Fibroblast of skin of left quadriceps (primary cell): ENCODE measurements at places on chromosomes 3 and 15.

DNA sequence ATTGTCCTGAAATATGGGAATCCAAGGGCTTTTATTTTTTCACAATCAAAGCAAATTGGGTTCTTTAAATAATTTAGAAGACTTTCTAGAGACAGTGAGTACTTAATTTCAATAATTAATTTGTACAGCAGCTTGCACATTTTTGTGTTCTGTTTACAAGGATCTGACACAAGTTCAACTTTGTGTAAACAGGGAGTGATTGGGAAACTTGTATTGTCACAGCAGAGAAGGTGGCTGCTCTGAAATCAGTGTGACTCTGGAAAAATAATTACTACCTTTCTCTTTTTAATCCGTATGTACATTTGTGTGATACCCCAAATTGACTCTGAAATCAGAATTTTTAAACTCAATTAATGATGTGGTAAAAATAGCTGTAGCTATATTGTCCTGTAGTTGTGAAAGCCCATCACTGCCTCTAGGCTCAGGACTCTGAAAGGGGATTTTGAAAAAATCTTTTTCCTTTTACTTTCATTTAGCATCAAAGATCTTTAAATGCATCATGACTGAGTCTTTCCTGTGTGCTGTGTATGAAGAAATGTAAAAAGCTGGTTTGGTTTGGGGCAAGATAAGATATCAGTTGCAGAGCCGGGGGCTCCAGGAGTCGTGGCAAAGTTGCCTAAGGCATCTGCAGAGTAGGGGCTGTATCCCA is 45.1 kb downstream of the MFSD1 start:
- no peak for DNase-seq

DNA sequence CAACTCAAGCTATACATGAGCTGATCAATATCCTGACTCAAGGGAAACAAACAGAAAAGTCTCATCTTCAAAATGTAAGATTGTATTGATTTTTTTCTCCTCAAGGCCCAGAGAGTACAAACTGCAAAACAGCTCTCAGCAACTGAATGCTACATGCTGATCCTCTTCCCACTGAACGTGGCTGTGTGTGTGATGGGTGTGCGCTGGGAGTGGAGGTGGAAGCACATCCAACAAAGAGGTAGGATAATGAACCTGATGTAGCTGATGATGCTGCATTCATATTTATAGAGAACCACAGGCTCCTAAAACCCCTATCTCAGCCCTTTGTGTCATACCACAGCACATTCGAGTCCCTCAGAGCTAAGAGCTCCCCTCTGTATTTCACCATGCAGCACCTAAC is 56.8 kb downstream of the GABRB3 start:
- no peak for DNase-seq

DNA sequence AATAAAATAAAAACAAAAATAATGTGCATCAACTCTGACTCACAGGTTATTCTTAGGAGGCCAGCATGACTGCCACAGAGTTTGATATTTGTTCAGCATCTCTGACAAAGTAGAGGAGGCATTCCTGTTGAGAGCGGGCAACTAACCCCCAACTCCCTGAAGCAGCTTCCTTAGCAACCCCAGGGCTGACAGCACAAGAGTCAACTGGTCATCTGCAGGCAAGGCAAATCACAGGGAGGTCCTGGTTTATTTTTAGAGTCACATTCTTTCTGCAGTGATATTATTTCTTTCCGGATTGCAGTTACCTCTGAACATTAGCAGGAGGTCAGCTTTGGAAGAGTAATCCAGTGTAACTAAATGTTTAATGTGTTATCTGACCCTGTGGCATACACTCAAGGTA is 273.0 kb downstream of the PLCL2 start:
- DNase-seq, result no peak

GRCh38 chr3:117019082-117019713 is 309.6 kb downstream of the TUSC7 start:
- peak; percentile 54 for DNase-seq
